ENCODE measurements at places on chromosomes 2 and 18.

GRCh38 chr18:31508781-31509180, 10.8 kb downstream of the DSG2 start:
- H3K27me3 ChIP-seq, result no peaks in the 10 kb centered on the region
- H3K4me1 ChIP-seq, result no peaks in the 10 kb centered on the region
- H3K4me3 ChIP-seq, result no peak overlapping the region
- no peaks in the 10 kb centered on the region for H3K36me3 ChIP-seq
- DNase-seq, result no peak
- no peak overlapping the region for H3K27ac ChIP-seq

DNA sequence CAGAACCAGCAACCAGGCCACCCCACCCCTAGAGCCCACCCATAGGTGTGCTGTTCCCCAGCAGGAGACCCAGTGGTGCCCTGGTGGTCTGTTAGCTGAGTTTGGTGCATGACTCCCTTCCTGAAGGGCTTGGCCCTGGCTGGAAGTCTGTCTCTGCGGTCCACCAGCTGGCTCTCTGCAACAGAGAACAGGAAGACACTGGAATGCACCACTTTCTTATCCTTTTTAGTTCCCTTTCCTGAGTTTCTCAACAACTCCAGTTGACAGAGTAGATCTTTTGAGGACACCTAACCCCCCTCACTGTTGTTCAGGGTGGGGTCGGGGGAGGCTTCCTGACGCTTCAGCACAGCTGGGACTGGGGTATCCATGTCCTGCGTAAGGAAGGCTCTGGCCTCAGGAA, 11.9 kb upstream of the RPL37A start:
- H3K27ac ChIP-seq, result no peak overlapping the region
- H3K4me3 ChIP-seq, result no peak overlapping the region
- DNase-seq, result no peak
- peaks cover 5% of the 10 kb centered on the region for H3K36me3 ChIP-seq
- no peaks in the 10 kb centered on the region for H3K4me1 ChIP-seq
- no peaks in the 10 kb centered on the region for H3K27me3 ChIP-seq

- H3K4me1 ChIP-seq, result no peaks in the 10 kb centered on the region
- no peak overlapping the region for H3K27ac ChIP-seq
- no peaks in the 10 kb centered on the region for H3K36me3 ChIP-seq
- no peak for DNase-seq
- no peak overlapping the region for H3K4me3 ChIP-seq
- no peaks in the 10 kb centered on the region for H3K27me3 ChIP-seq
Observed at GRCh38 chr2:128439031-128439790, 120.5 kb upstream of the HS6ST1 start.

- peaks cover 51% of the 10 kb centered on the region for H3K27me3 ChIP-seq
- no peak for DNase-seq
- peaks cover 21% of the 10 kb centered on the region for H3K4me1 ChIP-seq
- no peaks in the 10 kb centered on the region for H3K36me3 ChIP-seq
- H3K4me3 ChIP-seq, result no peak overlapping the region
Observed at GRCh38 chr2:199458009-199458805, 468 bp upstream of the SATB2 start.

- no peak overlapping the region for H3K27ac ChIP-seq
- no peak for DNase-seq
- H3K4me3 ChIP-seq, result no peak overlapping the region
- H3K36me3 ChIP-seq, result no peaks in the 10 kb centered on the region
Observed at GRCh38 chr2:159066541-159067156, 98.2 kb downstream of the TANC1 start.

DNA sequence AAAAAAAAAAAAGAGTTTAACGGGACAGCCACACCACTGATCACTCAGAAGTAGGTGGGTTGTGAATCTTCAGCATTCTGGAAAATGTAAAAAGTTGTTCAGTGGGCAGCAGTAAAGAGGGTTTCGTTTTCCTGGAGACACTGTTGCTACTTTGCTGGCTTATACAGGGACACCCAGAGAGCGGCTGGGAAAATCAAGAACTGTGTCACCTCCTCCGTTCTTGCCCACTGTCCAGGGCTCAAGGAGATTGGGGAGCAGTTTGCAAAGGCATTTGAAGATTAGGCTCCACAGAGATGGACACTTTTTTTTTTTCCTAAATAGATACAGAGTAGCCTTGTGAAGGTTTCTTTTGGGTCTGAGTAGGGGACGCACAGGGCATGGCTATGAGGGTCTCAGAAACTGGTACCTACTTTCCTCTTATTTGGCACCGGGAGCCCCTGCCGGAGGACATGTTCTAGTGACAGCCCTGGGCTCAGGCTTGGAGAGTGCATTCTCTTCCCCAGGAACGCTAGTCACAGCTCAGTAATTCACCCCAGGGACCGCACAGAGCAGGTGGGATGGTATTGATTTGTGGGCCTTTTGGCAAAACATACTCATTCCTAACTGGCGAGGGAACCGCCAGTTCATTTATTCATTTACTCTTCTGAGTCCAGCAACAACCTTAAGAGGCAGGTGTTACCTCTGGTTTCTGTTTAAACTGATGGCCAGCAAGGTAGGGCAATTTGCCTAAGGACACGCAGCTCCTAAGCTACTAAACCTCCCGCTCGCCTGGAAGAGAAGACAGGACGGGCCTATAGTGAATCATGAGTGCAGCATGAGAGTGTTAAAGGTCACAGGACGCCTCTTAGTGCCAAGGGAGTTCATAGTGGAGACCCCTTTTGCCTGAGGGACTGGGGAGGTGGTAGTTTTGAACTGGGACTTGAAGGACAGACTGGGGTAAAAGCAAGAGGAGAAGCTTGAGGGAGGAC, 53.1 kb downstream of the HPCAL1 start:
- H3K36me3 ChIP-seq, result peaks cover 7% of the 10 kb centered on the region
- DNase-seq, result no peak
- no peak overlapping the region for H3K4me3 ChIP-seq
- no peaks in the 10 kb centered on the region for H3K27me3 ChIP-seq
- no peak overlapping the region for H3K27ac ChIP-seq

GRCh38 chr2:176848844-176849243, 363.8 kb upstream of the HNRNPA3 start:
- peaks cover 43% of the 10 kb centered on the region for H3K4me1 ChIP-seq
- DNase-seq, result no peak
- H3K4me3 ChIP-seq, result no peak overlapping the region
- H3K27me3 ChIP-seq, result no peaks in the 10 kb centered on the region
- no peaks in the 10 kb centered on the region for H3K36me3 ChIP-seq
- no peak overlapping the region for H3K27ac ChIP-seq

DNA sequence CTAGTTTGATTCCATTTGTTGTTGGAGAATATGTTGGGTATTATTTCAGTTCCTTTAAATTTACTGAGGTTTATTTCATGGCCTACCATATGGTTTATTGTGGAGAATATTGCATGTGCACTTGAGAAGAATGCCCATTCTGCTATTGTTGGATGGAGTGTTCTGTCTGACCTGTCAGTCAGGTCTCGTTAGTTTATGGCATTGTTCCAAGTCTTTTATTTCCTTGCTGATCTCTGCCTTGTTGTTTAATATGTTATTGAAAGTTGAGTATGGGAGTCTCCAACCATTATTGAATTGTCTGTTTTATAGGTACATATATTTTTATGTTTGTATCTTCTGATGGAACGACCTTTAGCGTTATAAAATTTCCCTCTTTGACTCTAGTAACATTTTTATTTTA, 86.3 kb downstream of the PTPN4 start:
- no peaks in the 10 kb centered on the region for H3K36me3 ChIP-seq
- no peak for DNase-seq
- H3K4me3 ChIP-seq, result no peak overlapping the region
- H3K27me3 ChIP-seq, result no peaks in the 10 kb centered on the region

- no peaks in the 10 kb centered on the region for H3K27me3 ChIP-seq
- no peak overlapping the region for H3K27ac ChIP-seq
- H3K4me1 ChIP-seq, result no peaks in the 10 kb centered on the region
Observed at GRCh38 chr2:58137221-58137620, 90.6 kb downstream of the VRK2 start.

DNA sequence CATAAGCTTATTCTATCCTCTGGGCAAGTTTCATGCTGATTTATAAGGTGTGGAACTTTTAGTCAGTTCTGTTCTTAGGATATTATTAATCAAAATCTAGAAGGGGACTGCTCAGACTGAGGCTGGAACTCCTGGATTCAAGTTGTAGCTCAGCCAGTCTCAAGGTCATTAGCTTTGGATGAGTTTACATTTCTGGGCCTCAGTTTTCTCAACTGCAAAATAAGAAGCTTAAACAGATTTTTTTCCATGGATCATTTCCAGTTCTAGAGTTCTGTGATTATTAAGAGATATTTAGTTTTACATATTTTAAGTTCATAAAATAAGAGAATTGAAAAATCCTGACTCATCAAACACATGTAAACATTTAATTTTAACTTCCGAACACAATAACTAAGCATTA, 442.5 kb upstream of the PKDCC start:
- H3K36me3 ChIP-seq, result no peaks in the 10 kb centered on the region
- no peak overlapping the region for H3K4me3 ChIP-seq
- no peaks in the 10 kb centered on the region for H3K4me1 ChIP-seq
- no peaks in the 10 kb centered on the region for H3K27me3 ChIP-seq
- H3K27ac ChIP-seq, result no peak overlapping the region
- no peak for DNase-seq
